Activated naive CD8-positive, alpha-beta T cell treated with anti-CD3 and anti-CD28 coated beads for 36 hours (primary cell): ENCODE measurements at places on chromosomes 13 and 19.

GRCh38 chr13:37995092-37995491, 125.5 kb upstream of the TRPC4 start:
- DNase-seq = no peak

DNA sequence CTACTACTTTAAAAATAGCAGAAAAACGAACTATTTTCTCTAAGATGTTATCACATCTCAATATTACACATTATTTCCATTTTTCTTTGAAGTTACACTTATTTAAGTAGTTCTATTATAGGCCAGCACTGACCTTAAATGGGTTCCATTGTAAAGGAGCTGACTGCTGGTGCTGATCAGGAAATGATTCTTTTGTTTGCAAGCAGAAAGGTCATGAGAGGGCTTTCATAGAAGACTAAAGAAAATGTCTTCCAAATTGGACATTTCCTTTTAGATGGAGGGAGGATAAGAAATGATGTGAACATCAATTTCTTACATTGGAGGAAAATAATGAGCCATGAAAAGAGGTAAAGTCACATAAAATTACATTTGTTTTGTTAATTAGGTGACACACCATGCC, 96.2 kb downstream of the SUCLA2 start:
- DNase-seq = no peak

DNA sequence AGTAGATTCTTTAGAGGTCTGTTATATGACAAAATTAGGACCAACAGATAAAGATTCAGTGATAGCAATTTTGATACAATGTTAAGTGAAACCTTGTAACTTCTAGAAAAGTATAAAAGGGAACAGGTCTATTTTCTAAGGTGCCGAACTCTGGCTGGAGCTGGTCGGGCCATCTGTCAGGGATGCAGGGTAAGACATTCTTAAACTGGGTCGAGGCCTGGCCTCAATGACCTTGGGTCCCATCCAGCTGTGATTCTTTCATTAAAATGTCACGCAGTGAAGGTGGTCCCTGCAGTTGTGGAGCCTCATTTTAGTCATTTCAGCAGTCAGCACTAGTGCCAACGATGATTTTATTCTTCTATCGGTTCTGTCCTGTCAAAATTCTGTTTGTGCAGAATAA, 271.9 kb upstream of the SPRY2 start:
- no peak for DNase-seq

DNA sequence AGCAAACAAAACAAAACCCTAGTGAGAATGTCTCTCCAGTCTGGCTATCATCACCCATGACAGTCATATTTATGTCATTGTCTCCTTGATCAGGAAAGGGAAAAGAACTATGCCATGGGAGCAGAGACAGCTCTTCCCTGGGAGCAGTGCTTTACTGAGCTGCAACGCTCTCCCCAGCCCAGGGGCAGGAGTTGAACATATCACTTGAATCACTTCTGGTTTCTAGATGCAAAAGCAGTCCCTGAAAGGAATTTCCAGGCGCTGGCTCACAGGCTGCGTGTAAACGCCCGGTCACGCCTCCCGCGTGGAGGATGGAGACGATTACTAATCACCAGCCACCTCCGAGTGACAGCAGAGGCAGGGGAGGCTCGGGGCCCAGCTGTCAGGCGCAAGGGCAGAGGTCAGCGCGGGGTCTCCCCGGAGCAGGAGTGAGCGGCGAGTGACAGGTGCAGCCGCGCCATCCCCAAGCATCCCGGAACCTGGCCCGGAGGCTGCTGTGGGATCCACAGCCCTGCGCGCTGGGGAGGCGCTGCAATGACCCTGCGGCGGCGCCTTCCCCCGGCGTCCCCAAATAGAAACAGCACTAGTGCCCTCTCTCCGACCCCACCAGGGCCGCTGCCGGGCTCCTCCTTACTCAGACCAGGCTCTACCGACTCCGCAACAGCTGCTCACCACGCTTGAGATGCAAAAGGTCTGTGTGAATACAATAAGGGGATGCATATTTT, 23.5 kb upstream of the DCLK1 start:
- DNase-seq = no peak

DNA sequence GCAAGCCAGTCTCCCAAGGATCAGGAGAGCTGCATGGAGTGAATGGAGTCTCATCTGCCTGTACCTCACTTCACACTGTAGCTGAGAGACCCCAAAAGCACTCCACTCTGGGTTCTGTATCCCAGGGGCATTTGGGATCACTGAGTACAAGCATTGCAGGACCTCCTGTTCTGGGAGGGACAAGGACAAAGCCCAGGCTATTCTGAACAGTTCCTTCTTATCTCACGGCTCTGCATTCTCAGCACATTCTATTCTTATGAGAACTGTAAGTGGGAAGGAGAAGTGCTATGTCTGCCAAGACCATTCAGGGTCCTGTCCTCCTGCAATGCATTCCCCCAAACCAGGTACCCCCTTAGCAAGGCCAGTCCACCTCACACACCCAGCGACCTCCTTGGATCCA, 42.8 kb downstream of the RNF6 start:
- DNase-seq = no peak

DNA sequence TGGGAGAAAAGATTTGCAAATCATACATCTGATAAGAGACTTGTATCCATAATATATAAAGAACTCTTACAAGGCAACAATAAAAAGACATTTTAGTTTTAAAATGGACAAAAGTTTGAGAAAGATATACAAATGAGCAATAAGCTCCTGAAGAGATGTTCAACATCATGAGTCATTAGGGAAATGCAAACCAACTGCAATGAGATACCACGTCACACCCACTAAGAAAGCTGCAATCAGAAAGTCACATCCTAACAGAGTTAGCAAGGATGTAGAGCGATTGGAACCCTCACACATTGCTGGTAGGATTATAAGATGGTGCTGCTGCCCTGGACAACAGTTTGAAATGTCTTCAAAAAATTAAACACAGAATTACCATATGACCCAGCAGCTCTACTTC, 50.3 kb downstream of the GSX1 start:
- DNase-seq = no peak

DNA sequence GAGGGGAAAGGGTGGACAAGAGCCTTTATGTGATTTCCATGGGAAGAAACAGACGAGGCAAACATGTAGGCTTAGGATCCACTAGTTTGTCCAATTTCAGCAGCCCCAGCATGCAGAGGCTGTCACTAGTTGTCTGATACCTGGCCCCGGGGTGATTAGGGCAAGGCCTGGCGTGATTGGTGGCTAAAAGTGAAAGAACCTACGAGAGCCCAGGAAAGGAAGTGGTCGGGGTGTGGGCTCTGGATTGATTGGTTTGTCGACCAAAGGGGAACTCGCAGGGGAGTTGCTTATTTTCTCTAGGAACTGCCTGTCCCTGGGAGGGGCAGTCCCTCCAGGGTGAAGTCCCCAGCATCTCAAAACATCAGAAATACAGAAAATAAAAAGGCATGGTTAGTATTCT, 64.2 kb upstream of the UQCRFS1 start:
- DNase-seq = peak; percentile 73

GRCh38 chr13:19726611-19727010, 56.1 kb downstream of the PSPC1 start:
- no peak for DNase-seq

GRCh38 chr13:96519380-96519779, 429.5 kb downstream of the HS6ST3 start:
- DNase-seq = no peak

DNA sequence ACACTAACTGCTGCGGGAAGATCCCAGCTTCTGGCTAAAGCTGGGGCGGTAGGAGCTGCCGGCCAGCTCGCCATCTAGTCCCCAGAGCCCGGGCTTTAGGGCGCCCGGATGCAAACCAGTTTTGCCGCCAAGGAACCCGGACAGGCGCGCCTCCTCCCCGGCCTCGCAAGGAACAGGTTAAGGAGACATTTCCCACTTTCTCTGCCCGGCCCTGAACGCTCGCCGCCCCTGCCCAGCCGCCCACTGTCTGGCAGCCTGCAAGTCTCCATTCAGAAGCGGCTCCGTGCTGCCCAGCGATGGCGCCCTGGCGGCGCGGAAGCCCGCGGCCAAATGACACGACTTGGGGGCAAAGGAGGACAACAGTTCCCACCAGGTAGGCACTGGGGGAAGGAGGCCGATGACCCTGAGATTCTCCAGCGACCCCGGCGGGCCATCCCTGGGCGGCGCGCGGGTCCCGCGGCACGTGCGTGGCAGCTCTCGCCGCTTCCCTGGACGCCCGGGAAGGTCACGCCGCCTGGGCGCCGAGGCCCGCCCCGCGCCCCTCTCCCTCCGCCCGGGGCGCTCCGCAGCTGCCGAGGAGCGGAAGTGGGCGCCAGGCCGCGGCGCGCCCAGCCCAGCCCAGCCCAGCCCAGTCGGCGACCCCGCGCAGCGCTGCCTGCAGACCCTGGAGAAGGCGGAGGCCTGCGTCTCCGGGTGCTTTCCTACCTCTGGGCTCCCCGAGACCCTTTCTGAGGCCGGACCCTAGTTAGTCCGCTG, 42.2 kb upstream of the HNRNPA1L2 start:
- peak; percentile 29 for DNase-seq

DNA sequence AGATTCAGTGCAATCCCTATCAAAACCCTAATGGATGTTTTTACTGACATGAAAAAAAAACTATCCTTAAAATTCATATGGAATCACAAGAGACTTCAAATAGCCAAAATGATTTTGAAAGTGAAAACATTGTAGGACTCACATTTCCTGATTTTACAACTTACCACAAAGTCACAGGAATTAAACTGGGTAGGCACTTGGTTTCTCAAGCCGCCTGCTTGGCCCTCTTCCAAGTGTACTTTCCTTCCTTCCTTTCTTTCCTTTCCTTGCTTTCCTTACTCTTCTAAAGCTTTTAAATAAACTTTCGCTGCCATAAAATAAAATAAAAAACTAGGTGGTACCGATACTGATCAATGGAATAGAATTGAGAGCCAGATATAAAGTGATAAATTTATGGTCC, 21.0 kb upstream of the CD33 start:
- DNase-seq = no peak

- no peak for DNase-seq
Observed at GRCh38 chr13:103000157-103000556, 66.1 kb downstream of the SLC10A2 start.
